NCI-H69 (cell line): ENCODE measurements at places on chromosomes 3 and 15.

DNA sequence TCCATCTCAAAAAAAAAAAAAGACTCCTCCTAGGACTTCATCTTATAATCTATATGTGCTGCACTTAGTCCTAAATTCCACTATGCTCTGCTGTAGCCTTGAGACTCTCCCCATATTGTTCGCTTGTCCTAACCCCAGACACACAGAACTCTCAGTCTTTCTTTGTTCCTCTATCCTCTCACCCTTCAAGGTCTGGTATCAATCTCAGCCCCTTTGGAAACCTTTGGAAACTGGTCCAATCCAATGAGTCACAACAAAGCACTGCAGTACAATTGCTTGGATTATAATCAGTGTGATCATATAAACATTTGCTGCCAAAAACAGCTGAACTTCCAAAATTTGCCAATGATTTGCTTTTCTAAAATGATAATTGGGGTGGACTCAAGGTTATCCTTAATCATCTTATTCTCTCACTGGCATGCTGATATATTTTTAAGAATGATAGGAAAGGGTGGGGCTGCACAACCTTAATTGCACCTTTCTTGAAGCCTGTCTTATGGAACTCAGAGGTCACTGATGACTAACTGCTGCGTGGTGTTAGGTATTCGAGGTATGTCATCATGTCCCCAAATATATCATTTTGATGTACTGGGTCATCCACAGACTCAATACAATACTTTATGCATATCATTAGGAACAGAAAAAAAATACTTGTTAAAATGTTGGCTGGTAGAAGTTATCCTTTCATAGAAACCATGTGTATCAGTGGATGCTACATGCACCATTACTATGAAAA, 756.7 kb downstream of the NR2F2 start:
- DNase-seq = no peak

DNA sequence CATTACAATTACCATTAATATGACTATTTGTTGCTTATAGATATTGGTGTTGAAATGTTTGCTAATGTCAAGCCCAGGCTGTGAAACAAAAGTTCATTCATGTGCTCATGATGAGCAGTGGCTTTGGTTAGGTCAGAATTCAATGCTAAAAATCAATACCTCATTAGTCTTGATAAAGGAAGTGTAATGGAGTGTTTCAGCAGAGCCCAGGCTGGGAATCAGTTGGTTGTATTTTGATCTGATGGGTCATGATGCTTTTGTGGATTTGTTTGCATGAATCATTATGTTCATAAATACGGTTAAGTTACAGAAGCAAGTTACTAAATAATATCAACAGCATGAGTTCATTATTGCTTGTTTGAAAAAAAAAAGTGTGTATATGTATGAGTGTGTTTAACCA, 13.6 kb upstream of the ZNF774 start:
- DNase-seq = no peak

GRCh38 chr15:37220949-37221670, 120.8 kb upstream of the MEIS2 start:
- peak; percentile 95 for DNase-seq

DNA sequence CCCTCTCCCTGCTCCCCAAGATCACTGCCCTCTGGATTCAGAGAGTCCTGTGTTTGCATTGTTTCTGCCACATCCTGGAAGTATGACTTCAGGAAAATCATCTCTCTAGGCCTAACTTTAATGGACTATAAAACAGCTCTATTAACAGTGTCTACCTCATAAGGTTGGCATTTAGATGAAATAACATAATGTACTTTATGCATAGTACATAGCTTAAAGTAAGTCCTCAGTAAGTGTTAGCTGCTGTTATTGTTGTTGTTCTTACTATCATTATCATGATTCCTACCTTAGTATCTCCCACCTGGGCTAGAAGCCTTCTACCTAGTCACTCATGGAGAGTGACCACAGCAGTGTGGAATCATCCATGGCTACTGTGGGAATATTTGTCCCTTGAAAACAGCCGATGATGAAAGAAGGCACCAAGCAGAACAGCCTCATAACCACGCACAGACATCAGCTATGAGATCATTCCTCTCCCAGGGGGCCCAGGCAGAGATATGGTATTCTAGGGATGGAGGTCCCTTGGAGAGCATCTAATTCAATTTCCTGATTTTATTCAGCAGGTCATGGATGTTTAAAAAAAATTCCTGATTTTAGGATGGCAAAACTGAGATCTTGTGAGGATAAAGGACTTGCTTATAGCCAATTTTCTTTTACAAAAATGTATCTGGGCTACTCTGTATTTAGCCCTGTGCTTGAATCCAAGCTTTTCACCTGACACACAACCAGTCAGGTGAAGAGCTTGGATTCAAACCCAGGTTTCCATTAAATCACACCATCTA, 1.9 kb downstream of the FSD2 start:
- no peak for DNase-seq

- no peak for DNase-seq
Measured at GRCh38 chr3:193940526-193940925, 195.4 kb upstream of the HES1 start.

DNA sequence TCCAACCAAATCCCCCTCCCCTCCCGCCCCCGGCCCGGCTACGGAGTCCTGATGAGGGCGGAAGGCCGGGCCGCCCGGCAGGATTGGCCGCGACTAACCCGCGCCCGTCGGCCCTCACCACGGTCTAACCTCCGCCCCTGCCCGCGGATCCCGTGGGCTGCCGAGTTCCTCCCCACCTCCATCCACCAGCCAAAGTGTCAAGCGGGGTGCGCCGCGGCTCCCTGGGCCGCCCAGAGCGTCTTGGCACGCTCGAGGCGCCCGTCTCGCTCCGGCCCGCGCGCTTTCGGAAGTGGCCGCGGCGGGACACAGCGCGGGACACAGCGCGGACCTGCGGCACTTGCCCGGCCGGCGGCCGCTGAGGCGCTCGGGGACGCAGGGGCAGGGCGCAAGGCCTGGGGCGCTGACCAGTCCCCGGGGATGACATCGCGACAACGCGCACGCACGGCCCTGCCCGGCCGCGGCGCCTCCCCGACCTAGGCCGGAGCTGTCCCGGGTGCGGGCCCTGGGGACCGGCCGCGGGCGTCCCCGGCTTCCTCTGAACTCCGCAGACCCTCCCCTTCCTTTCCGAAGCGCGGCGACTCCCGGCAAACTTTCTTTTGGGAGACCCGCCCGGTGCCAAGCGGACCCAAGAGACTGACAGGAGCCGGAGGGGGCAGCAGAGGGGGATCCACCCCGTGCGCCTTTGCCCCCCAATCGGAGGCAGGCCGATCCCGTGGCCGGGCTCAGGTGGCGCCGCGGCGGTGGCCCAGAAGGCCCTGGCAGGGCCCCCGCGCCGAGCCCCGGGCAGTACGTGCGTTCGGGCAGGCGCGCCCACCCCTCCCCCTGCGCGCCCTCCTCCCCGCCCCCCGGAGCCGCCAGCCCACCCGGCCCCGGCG, 112.8 kb upstream of the ICE2 start:
- DNase-seq = peak; percentile 63

DNA sequence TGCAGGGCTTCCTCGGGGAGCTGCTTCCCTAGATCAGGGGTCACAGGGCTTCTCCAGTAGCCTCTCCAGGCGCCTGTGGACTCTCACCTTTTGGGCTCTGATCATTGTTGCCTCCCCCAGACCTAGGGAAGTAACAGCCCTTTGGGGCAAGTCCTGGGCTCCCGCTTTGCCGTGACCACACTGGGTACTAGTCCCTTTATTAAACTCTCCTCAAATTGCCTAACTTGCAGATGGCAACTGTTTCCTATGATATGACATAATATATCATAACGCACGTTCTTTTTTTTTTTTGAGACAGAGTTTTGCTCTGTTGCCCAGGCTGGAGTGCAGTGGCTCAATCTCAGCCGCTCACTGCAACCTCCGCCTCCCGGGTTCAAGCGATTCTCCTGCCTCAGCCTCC, 17.9 kb upstream of the NRROS start:
- DNase-seq = no peak

DNA sequence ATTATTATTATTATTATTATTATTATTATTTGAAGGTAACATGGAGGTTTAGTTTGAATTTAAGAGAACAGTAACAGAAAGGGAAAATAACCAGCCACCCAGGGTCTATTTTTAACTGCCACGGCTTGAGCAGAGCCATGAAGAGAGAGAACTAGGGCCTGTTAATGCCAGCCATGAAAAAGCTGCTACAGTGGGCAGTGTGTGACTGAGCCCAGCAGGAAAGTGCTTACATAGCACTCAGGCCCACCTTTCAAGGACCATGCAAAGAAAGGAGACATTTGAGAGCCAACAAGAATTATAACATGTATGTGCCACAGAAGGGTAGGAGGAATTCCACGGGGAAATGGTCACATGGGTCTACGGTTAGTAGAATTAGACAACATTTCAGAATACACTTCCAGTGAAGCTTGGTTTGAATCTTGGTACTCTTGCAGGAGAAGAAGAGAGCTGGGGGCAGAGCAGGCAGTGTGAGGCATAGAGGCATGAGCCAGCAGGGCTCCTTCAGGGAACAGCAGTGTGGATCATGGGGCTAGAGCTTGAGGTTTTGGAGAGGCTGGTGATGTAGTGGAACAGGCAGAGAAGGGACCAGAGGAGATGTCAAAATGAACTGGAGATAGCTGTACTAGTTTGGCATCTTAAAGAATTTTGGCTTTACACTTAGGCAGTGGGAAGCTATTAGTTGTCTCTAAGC, 140.7 kb downstream of the CMSS1 start:
- DNase-seq = no peak

DNA sequence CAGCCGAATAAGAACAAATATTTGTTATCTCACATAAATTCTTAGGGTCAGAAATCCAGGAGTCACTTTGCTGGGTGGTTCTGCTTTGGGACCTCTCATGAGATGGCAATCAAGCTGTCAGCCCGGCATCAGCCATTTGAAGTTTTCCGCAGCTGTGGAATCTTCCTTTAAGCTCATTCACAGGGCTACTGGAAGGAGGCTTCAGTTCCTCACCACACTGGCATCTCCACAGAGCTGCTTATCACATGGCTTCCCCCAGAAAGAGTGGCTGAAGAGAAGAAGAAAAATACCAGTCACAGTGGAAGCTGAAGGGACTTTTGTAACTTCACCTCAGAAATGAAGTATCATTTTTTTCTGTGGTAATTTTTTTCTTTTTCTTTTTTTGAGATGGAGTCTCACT, 267.7 kb downstream of the CHL1 start:
- no peak for DNase-seq

DNA sequence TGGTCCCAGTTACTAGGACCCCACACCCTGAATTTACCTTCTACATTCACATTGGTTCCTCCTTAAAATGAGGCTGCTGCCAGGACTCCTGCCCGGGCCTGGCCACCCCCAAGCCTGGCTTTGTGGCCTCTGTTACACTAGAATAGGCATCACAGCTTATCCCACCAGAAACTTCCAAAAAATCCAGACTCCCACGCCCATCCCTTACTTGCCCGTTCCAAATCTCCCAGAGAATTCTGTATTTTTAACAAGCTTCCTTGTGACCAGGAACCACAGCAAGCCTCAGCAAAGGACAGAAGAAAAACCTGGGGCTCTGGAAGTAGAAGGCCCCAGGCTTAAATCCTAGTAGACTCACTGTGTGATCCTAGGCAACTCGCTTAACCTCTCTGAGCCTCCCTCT, 36.0 kb upstream of the SLC6A1 start:
- DNase-seq = no peak

- DNase-seq = no peak
Measured at GRCh38 chr3:66593978-66594377, 93.2 kb upstream of the LRIG1 start.

GRCh38 chr3:73626106-73626505, 1.4 kb upstream of the PDZRN3 start:
- no peak for DNase-seq

- no peak for DNase-seq
Measured at GRCh38 chr15:84889991-84890669, 5.7 kb downstream of the SLC28A1 start.

- DNase-seq = peak; percentile 19
Measured at GRCh38 chr3:32842987-32843386, 25.2 kb downstream of the TRIM71 start.

DNA sequence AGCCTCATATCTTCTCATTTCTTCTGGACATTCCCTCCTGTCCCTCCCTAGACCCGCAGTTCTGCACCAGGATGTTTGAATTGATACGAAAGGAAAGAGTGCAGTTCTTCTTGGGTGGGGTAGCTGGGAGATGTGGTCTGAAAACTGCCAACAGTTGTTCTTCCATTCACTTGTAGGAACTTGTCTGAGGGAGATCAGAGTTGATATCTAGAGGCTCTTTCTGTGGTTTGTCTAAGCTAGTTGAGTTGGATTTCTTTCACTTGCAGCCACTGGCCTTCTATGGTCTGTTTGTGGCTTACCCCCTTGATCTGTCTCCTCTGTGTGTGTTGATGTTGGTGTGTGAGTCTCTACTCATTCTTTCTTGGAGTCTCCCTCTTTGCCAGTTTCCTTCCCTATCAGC, 42.5 kb upstream of the PIK3CB start:
- DNase-seq = no peak

GRCh38 chr15:90040618-90041017, 39.5 kb downstream of the ZNF710 start:
- DNase-seq = no peak
